ENCODE measurements at places on chromosomes 2 and 18. TPM values are rescaled to one million over a fixed set of nuclear protein-coding genes. Genes with fewer than 3 reads are reported as not detected.

GRCh38 chr18:9537677-9538076 lies 62.4 kb downstream of the RALBP1 start:
- no peak overlapping the region for H3K4me3 ChIP-seq
- H3K27me3 ChIP-seq: no peaks in the 10 kb centered on the region
- peaks cover 66% of the 10 kb centered on the region for H3K36me3 ChIP-seq
- H3K4me1 ChIP-seq: no peaks in the 10 kb centered on the region
- no peak overlapping the region for H3K27ac ChIP-seq

GRCh38 chr18:36826556-36826955 lies 2.2 kb downstream of the TPGS2 start:
- H3K4me3 ChIP-seq: no peak overlapping the region
- no peaks in the 10 kb centered on the region for H3K27me3 ChIP-seq
- peaks cover 22% of the 10 kb centered on the region for H3K4me1 ChIP-seq

DNA sequence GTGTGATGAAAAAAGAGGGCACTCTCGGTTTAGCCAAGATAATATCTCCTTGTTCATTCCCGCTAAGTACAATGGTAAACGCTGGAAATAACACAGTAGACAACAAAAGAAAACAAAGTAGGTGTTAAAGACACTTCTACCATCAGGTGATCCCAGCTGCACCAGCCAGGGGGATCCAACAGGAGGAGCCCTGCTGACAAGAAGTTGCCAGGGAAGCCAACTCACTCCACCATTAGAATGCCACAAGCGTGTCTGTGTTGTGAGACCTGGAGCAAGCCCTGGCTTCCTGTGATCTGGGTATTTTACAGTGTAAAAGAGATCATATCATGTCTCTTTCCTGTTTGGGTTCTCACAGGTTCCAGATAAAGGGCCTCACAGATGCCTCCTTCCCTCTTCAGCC lies 117.0 kb downstream of the GRB14 start:
- no peaks in the 10 kb centered on the region for H3K36me3 ChIP-seq
- no peak overlapping the region for H3K27ac ChIP-seq
- no peak for DNase-seq
- H3K27me3 ChIP-seq: no peaks in the 10 kb centered on the region
- no peaks in the 10 kb centered on the region for H3K4me1 ChIP-seq
- no peak overlapping the region for H3K4me3 ChIP-seq

- no peaks in the 10 kb centered on the region for H3K27me3 ChIP-seq
- no peaks in the 10 kb centered on the region for H3K36me3 ChIP-seq
- no peak overlapping the region for H3K4me3 ChIP-seq
- H3K27ac ChIP-seq: no peak overlapping the region
- no peak for DNase-seq
These were observed 13.5 kb upstream of the DOK6 start for GRCh38 chr18:69387186-69387585.

- no peaks in the 10 kb centered on the region for H3K27me3 ChIP-seq
- peaks cover 21% of the 10 kb centered on the region for H3K4me1 ChIP-seq
These were observed 4.3 kb downstream of the MCEE start for GRCh38 chr2:71125506-71126294.

GRCh38 chr2:24021122-24021998 lies 11.5 kb downstream of the MFSD2B start:
- no peaks in the 10 kb centered on the region for H3K4me1 ChIP-seq
- no peak overlapping the region for H3K27ac ChIP-seq
- DNase-seq: peak; percentile 4
- peaks cover 9% of the 10 kb centered on the region for H3K36me3 ChIP-seq

DNA sequence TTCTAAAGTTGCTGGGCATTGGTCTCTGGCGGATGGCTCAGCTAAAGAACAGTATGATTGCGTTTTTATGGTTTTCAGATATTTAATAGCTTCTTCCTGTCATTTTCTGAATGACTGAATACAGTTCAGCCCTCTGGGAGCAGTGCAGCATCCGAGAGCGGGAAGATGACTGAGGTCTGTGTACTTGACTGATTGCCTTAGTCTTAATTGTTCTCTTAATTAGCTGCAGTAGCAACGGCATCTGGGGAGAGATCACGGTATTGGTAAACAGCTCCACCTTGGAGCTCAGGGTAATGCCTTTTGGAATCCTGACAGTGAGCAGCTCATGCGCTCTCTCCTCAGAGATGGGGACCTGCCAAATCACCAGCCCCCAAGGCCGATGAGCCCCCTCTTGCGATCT lies 481.4 kb upstream of the SPRED2 start:
- no peak overlapping the region for H3K27ac ChIP-seq
- no peak overlapping the region for H3K4me3 ChIP-seq
- no peaks in the 10 kb centered on the region for H3K36me3 ChIP-seq
- DNase-seq: no peak

- no peak for DNase-seq
- no peaks in the 10 kb centered on the region for H3K4me1 ChIP-seq
- no peaks in the 10 kb centered on the region for H3K27me3 ChIP-seq
These were observed 705.7 kb upstream of the DDX18 start for GRCh38 chr2:117108741-117109267.

GRCh38 chr18:5651736-5652135 lies 107.9 kb upstream of the EPB41L3 start:
- no peak overlapping the region for H3K4me3 ChIP-seq
- H3K27me3 ChIP-seq: no peaks in the 10 kb centered on the region
- DNase-seq: no peak
- H3K27ac ChIP-seq: no peak overlapping the region
- H3K36me3 ChIP-seq: no peaks in the 10 kb centered on the region

DNA sequence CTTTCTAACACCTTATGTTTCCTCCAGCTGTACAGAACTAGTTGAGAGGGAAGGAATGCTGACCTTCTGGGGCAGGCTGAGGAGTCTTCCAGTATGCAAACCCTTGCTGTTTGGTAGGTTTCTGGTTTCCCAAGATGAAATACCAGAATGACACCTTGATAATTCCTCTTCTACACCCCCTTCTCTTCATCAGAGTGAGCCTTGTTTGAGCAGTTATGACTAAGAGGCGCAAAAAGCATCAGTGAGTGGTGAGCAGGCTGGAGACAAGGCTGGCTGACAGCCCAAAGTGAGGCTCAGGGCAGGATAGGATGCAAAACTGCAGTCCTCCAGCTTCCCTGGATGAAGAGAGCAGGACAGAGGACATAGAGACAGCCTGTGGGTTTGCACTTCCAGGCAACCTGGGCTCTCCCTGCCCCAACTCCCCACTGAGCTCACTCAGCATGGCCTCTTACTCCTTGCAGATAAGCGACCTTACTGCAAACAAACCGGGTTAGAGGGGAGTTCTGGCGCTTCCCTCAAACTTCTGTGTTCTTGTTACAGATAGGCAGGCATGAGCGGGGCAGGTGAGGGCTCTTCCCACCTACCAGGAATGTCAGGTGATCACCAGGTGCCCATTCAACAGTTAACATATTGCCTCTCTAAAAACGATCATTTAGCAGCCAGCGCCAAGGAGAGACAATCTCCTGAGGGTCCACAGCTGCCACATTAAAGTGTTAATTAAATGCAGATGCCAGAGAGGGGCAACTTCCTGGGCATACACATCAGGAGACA lies 5.4 kb downstream of the MPPE1 start:
- H3K36me3 ChIP-seq: peaks cover 31% of the 10 kb centered on the region
- peaks cover 19% of the 10 kb centered on the region for H3K4me1 ChIP-seq
- no peaks in the 10 kb centered on the region for H3K27me3 ChIP-seq
- H3K27ac ChIP-seq: peak overlapping the region; percentile 48
- H3K4me3 ChIP-seq: no peak overlapping the region
- no peak for DNase-seq

DNA sequence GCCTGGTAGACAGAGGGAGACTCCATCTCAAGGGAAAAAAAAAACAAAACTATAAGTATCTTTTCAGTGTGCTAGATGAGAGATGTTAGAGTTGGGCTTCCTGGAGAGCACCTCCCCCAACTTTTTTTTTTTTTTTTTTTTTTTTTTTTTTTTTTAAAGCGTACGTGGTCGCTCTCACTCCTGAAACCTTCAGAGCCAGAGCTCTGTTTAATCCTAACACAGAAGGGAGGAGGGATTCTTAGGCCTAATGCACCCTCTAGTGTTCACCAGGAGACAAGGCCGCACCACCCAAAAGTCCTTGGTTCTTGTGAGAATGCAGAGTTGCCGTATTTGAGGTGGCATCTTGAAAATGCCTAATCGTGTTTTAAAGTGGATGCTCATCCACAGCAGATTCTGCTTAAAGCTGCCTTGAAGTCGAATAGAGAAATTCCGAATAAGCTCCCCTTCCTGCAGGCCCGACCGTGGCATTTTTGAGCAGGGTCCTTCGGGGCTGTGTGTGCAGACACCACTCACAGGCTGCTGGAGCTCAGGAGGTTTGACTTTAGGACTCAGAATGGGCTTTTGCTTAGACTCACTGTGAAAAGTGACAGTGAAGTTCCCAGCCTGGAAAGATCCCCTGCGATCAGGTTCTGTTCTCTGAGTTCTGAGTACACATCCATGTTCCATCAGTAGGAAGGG lies 252.6 kb downstream of the AGAP1 start:
- H3K27me3 ChIP-seq: no peaks in the 10 kb centered on the region
- no peaks in the 10 kb centered on the region for H3K36me3 ChIP-seq
- no peak overlapping the region for H3K27ac ChIP-seq
- no peak overlapping the region for H3K4me3 ChIP-seq
- H3K4me1 ChIP-seq: no peaks in the 10 kb centered on the region
- DNase-seq: peak; percentile 35

DNA sequence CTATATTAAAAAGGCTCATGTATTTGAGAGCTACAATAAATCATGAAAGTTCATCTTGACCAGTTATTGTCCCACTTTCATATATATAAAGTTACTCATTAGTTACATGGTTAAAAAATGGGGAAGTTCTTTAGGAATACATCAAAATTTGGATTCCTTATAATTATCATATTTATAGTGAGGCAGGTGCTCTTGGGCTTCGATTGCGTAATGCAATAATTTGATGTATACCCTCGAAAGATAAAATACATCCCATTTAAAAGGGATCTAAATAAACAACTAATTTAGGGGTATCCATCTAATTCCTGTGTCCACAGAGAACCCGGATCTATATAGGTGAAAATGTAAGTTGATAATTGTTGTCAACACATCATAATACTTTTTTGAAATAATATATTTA lies 444.6 kb downstream of the RIT2 start:
- H3K36me3 ChIP-seq: no peaks in the 10 kb centered on the region
- DNase-seq: no peak
- H3K27me3 ChIP-seq: no peaks in the 10 kb centered on the region
- H3K4me3 ChIP-seq: no peak overlapping the region
- H3K27ac ChIP-seq: no peak overlapping the region
- H3K4me1 ChIP-seq: no peaks in the 10 kb centered on the region

DNA sequence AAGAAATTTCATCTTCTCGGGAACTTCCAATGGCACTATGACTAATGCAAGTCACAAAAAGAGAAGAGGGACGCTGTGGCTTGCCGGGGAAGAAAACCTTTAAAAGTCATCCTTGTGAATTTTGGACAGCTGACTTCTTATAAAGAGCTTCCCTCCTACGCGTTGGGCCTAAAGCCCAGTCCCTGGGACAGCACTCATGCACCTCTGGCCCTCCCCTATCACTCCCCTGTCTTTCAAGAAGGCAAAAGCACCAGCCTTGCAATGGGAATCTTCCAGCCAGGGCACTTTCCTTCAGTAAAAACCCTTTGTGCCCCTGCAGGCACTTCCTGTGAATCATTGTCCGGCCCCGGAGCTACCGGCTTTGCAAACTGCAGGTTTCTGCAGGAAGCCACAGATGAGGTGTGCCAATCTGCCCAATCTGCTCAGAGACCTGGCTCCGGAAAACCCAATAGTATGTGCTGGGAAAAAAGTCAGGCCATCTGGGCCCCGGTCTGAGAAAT lies 7.1 kb downstream of the MREG start:
- no peak overlapping the region for H3K27ac ChIP-seq
- peak; percentile 77 for DNase-seq
- no peak overlapping the region for H3K4me3 ChIP-seq
- H3K36me3 ChIP-seq: no peaks in the 10 kb centered on the region

GRCh38 chr2:160076241-160076640 lies 13.8 kb upstream of the PLA2R1 start:
- H3K4me1 ChIP-seq: peaks cover 16% of the 10 kb centered on the region
- DNase-seq: no peak
- no peaks in the 10 kb centered on the region for H3K36me3 ChIP-seq
- H3K27me3 ChIP-seq: no peaks in the 10 kb centered on the region

DNA sequence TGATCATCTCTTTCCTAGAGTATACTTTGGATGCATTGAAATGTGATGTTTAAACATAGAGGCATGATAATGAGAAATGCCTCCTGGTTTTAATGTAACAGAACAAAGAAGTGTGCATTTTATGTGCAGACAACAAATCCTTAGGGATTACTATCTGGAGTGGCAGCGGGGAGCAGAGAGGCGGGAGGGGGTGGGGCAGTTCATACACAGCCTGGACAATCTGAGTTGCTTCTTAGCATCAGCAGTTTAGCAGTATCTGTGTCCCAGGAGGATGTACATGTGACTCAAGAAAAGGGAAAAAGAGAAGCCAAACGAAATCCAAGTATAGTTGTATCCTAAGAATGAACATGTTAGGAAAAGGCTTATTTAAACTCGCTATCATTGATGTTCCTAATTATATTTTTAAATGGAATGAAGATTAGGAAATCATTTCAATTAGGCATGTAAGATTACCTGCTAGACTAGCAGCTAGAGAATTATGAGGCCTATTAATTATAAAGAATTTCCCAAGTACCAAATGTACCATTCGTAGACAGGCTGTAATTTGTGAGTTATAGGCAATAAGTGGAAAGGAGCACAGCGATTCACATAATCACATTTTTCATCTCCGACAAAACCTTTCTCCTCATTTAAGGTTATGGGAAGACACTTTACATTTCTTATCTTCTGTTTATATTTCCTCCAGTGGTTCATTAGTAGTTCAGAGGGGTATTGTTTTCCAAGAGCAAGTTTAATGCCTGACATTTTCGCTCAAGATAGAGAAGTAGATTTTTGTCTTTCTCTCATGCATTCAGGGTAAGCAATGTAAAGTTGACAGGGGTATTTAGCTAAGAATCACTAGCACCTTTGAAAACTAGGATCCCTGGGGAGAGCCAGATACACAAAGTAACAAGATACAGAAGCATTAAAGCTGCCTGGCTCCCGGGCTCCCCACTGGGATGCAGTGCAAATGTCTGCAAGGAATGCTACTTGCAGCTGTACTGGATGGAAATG lies 141.3 kb upstream of the NOSTRIN start:
- no peaks in the 10 kb centered on the region for H3K27me3 ChIP-seq
- DNase-seq: no peak
- peaks cover 3% of the 10 kb centered on the region for H3K36me3 ChIP-seq
- no peak overlapping the region for H3K4me3 ChIP-seq
- H3K27ac ChIP-seq: no peak overlapping the region

GRCh38 chr2:240477916-240478315 lies 42.5 kb downstream of the GPC1 start:
- no peaks in the 10 kb centered on the region for H3K36me3 ChIP-seq
- DNase-seq: no peak
- H3K27ac ChIP-seq: no peak overlapping the region
- H3K4me3 ChIP-seq: no peak overlapping the region
- no peaks in the 10 kb centered on the region for H3K4me1 ChIP-seq

GRCh38 chr2:20491739-20492531 lies 45.1 kb downstream of the RHOB start:
- H3K27ac ChIP-seq: no peak overlapping the region
- peaks cover 16% of the 10 kb centered on the region for H3K4me1 ChIP-seq
- H3K4me3 ChIP-seq: no peak overlapping the region
- H3K27me3 ChIP-seq: no peaks in the 10 kb centered on the region

TMEM37 gene
- not detected for polyA plus RNA-seq

FMNL2 gene
- 0.71 TPM for polyA plus RNA-seq

KDSR gene
- 29.9 TPM for polyA plus RNA-seq

HPCAL1 gene
- 99.5 TPM for polyA plus RNA-seq

LYPD1 gene
- not detected for polyA plus RNA-seq

MFSD2B gene
- 0.03 TPM for polyA plus RNA-seq

CD302 gene
- 146 TPM for polyA plus RNA-seq

RTP5 gene
- 0.03 TPM for polyA plus RNA-seq

Measured in CD14-positive monocyte (primary cell).